ENCODE measurements at places on chromosomes 12 and 14.

DNA sequence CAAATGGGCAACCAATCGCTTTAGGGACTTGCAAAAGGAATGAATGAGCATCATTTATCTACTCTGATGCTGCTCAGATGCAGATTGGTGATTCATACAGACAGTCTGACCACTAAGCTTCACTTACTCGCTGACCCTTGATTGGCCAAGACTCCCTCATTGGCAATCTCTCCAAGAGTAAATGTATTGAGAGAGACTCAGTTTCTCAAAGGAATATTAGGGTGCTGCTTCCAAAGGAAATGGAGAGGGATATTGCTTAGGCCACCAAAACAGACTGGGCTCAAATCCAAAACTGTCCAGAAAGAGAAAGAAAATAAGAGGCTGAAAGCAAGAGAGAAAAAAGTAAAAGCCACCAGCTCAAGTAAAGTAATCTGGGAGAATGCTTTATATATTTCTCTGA is 785.2 kb downstream of the GALC start:
- no peak for DNase-seq

DNA sequence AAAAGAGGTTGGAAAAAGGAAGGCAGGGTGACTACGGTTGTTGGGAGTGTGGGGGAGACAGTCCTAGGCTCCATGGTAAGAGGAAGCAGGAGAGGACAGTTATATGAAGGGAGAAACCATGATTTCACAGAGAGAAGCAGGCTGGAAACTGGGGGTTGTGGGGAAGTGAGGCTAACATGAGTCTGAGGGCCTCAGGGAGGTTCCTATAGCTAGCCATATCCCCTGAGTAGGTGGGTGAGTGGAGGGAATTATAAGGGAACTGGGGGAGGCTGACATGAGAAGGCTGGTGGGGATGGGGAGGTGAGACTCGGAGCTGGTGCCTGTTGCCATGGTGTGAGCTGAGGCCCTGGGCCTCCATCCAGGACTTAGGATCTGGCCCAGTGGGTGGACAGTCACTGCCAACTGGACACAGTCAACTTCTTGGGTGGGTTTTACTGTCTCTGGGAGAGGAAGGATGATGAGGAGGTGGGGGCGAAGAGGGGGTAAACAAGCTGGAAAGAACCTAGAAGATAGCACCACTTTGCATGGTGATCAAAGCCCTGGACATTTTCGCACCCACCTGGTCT is 1.4 kb downstream of the RNASE13 start:
- no peak for DNase-seq

DNA sequence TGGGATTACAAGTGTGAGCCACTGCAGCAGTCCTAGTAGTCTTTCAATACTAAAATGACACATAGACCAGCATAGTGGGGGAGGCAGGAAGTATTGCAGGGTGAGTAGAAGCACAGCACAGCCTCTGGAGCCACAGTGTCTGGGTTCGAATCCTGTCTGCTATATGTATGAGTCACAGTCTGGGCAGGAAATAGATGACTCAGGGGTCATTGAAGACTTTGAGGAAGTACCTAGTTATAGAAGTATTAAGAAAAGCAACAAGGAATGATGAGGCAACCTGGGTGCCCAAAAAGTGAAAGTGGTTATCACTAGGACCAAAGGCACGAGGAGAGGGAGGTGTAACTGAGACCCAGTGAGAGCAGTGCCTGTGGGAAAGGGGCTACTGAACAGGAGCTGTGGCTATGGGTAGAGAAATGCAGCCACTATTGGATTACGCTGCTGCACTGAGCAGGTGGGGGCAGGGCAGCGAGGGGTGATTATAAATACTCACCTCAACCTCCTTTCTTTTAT is 124.0 kb downstream of the PDE3A start:
- DNase-seq, result no peak

- no peak for DNase-seq
Measured at GRCh38 chr14:99529899-99530298, 48.7 kb downstream of the CCNK start.

GRCh38 chr12:52895726-52896189 is 9.1 kb downstream of the KRT8 start:
- DNase-seq, result no peak

GRCh38 chr14:101497684-101498525 is 63.4 kb upstream of the DIO3 start:
- DNase-seq, result no peak

- no peak for DNase-seq
Measured at GRCh38 chr14:61515436-61516117, 179.7 kb upstream of the HIF1A start.

DNA sequence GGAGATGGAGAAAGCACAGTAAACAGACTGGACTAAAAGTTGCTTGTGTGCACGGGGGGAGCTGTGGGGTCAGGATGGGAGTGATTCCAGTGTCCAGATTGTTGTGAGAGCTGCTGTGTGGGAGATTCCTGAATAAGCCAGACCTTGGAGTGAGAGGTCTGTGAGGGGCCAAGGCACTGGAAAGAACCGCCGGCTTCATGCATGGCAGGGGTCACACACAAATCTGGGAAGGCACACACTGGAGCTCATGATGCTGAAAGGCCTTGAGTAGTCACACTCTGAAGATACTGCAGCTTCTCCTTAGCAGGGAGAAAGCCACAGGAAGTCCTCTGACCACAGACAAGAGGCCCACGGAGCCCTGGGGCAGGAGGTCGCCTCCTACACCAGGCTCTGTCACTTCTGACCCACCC is 23.1 kb downstream of the ADCY6 start:
- DNase-seq, result no peak

DNA sequence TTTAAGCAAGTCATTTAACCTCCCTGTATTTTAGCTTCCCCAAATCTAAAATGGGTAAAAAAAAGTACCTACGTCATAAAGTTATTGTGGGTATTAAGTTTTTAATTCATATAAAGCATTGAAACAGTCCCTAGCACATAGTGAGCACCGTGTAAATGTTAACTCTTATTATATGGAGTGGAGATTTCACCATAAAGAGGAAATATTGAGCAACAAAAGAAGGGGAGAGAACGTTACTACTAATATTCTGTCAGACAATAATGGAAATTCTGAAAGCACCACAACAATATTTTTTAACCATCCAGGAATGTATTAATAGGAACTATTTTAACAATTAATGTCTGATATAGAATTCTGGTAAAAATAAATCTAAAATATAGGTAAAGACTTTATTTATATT is 7.8 kb upstream of the CD163L1 start:
- no peak for DNase-seq
